CD4-positive, alpha-beta T cell treated with Interleukin-15 for 4 hours (primary cell): ENCODE measurements at places on chromosomes 5 and 9.

DNA sequence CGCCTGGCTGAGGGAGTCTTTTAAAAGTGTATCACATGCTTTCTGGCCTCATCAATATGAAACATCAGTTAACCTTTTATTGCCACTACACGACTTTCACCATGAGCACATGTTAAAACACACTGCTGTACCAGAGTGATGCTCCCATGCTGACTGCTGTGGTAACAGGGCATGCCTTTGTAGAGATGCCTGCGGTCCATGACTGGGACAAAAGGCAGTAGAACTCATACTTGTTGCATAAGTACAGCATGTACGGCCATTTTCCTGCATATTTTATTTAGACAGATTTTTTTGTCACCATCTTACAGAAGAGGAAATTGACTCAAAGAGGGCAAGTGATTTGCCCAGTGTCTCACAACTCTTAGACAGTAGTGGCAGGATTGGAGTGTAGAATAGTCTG, 105.7 kb upstream of the ADAMTSL1 start:
- no peak for DNase-seq

GRCh38 chr5:116305899-116306298, 221.1 kb downstream of the COMMD10 start:
- DNase-seq: no peak

GRCh38 chr9:125998837-125999503, 251.8 kb downstream of the PBX3 start:
- no peak for DNase-seq

- DNase-seq: no peak
These were observed 46.8 kb downstream of the SLC1A3 start for GRCh38 chr5:36653044-36653705.

- DNase-seq: no peak
These were observed 649.1 kb downstream of the BNC2 start for GRCh38 chr9:16221366-16221765.

DNA sequence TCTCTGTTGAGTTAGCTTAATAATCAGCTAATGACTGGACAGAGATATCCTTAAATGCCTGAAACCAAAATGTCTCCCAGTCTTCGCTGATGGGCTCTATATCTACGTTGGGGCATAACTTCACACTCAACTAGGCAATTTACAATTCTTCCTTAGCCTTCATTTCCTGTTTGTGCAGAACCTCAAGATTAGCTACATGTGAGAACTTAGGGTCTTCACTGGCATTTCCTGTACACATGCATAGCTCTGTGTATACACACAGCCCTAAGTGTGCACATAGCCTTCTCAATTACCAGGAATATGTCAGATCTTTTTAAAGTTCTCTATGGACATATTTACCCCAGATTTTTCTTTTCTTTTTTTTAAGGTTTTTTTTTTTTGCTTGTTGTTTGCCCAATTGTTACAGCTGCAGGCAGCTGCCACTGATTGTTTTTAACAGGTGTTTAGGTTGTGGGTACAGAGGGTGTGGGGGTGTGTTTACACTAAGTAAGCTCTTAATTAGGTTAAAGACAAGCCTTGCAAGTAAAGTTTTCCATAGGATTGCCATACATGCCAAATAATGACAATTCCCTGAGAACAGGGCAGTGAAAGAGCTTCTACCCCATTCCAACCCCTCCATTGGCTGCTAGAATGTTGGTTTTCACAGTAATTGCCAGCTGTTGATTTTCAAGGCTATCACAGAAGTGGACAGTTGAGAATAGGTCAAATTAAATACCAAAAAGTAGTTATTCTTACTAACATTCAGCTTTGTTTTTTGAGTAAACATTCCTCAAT, 441.0 kb downstream of the TLE4 start:
- DNase-seq: no peak

DNA sequence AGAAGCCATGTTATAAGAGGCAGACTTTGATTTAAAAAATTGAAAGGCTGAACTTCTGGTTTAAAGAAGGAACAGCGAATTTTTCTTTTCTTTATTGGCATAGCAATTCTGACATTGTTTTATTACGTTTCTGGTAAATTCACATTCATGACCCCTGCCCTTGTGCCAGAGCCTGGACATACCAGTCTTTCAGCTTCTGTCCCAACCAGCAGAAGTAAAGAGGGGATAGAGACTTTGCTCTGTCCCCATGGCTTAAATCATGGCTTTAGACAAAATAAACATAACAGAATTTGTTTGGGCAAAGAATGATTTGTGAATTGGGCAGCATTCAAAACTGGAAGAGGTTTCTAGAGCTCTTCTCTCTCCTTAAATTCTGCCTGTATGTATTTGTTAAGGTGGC, 15.3 kb downstream of the CAST start:
- DNase-seq: no peak
